ENCODE measurements at places on chromosomes 6 and 20.

DNA sequence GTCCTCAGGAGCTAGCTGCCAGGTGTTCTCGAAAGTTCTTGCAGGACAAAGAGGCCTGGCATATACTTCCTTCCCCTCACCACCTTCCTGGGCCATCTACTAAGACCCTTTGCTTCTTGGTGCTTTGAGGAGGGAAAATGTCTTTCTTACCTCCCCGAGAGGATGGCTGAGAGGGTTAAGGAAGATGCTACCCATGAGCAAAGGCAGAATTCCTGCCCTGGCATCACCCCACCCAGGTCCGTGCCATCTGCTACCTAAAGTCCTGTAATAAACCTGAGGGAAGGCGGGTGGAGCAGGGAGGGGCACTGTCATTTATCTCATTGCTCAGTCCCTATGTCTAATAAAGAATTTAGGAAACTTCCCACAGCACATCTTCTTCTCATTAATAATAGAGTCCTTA is 16.2 kb downstream of the GFOD1 start:
- no peak for DNase-seq

- DNase-seq: no peak
Measured at GRCh38 chr6:132130626-132131298, 179.6 kb upstream of the CCN2 start.

DNA sequence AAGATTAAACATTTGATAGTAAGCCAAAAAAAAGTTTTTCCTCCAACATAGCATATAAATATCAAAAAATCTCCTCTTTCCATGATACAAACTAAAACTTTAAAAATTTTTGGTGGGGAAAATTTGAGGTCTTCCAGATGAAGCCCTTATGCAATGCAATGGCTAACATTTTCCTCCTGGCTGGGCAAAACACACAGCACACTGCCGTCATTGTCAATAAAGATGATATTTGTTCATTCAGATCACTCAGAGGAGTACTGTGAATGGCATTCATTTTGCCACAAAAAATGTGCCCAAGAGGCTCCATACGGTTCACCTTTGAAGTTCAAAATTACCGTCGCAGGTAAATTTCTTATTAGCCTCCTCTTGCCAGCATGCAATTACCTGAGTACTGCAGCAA is 33.9 kb upstream of the FBXO9 start:
- DNase-seq: no peak

GRCh38 chr20:45390931-45391330 is 12.8 kb upstream of the TP53TG5 start:
- DNase-seq: no peak

- DNase-seq: no peak
Measured at GRCh38 chr20:848193-848592, 14.7 kb downstream of the FAM110A start.
